GF-D8 (cell line): ENCODE measurements at places on chromosomes 1 and 21.

- no peak for DNase-seq
These were observed 2.9 kb downstream of the JUN start for GRCh38 chr1:58780836-58781452.

DNA sequence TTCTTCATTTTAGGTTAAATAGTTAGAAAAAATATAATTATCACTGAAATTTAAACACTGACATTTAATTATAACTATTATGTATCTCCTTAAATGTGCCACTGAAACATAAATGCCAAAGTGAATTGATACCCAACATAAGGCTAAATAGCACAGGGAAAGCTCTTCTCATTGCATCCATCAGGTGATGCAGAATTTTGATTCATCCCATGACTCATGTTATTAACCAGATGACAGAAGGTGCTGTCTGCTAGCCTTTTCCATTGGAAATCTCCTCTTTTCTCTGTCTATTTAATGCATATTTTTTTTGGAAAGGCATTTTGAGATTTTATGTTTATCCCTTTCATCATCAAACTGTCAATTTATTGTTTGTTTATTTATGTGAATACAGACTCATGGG, 136.8 kb downstream of the KCNK2 start:
- DNase-seq: no peak

DNA sequence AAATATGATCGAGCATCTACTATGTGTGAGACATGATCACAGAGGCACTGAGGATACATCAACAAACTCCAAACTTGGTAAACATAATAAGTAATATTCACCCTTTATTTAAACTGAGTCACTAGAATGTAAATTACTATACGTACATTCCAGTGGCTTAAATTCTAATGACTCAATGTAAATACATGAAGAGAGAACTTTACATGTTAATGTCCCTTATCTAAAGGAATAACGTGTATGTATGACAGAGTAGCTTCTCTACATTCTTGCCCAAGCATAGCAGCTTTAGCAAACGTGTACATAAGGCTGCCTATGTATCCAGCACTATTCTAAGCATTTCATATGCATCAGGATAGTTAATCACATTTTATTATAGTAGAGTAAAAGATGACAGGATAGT, 111.8 kb upstream of the CYYR1 start:
- DNase-seq: no peak

GRCh38 chr1:216346526-216346925, 76.7 kb downstream of the USH2A start:
- DNase-seq: no peak

- DNase-seq: no peak
These were observed 29.9 kb upstream of the HJV start for GRCh38 chr1:146051452-146051851.

DNA sequence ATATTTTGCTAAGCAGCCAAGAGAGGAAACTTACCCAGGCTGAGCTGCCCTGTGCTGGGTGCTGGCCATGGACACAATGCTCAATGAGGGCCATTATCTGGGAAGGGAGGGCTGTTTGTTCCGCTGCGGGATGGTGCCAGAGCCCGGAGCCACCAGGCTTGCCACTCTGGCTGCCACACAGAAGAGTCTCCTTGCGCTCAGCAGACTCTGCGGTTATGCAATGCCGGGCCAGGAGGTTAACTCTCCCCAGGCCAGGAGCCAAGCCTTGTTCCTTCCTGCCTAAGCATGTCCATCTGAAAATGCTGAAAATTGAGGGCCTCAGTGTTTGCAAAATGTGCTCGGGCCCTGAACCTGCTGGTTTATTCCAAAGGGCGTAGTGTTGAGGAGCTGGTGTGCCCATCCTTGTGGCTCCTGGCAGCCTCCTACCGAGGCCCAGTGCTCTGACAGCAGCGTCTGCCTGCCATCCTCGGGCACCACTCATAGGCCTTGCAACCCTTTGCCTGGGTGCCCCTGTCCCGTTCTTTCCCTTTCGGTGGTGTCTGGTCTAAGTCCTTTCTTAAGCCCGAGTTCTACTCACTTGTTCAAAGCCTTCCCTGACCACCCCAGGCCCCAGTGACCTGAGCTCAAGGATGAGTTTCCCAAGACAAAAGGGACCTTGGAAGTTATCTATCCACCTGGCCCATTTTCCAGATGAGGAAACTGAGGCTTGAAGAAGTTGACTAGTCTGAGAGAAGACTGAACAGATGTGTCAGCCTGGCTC, 133.8 kb upstream of the EDN2 start:
- DNase-seq: no peak

DNA sequence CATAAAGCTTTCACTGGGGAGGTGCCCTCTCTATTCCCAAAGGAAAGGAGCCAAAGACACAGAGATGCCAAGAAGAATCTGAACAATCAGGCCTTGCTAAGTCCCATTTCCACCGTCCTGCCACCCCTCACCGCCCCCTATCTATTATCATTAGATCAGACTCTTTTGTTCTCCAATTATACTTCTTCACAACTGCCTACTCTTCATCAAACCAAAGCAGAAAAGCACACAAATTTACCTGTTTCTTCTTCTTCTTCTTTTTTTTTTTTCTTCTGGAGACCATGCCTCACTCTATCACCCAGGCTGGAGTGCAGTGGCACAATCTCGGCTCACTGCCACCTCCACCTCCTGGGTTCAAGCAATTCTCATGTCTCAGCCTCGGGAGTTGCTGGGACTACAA, 43.1 kb upstream of the ARHGEF10L start:
- DNase-seq: no peak

DNA sequence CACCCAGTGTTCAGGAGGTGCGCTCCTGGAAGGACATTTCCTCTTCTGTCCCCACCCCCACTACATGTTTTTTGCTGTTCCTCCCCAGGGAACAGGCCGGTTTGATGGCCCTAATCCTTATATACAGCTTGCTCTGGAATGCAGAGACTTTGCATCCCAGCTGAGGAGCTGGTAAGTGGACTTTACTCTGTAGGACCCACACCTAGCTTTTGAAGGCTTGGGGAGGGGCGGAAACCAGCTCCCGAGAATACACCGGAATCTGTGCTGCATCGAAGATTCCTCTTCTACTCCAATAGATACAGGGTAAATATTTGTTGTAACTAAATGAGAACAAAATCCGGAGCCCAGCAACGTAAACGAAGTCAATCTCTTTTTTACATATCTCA, 1.2 kb upstream of the CGN start:
- no peak for DNase-seq

DNA sequence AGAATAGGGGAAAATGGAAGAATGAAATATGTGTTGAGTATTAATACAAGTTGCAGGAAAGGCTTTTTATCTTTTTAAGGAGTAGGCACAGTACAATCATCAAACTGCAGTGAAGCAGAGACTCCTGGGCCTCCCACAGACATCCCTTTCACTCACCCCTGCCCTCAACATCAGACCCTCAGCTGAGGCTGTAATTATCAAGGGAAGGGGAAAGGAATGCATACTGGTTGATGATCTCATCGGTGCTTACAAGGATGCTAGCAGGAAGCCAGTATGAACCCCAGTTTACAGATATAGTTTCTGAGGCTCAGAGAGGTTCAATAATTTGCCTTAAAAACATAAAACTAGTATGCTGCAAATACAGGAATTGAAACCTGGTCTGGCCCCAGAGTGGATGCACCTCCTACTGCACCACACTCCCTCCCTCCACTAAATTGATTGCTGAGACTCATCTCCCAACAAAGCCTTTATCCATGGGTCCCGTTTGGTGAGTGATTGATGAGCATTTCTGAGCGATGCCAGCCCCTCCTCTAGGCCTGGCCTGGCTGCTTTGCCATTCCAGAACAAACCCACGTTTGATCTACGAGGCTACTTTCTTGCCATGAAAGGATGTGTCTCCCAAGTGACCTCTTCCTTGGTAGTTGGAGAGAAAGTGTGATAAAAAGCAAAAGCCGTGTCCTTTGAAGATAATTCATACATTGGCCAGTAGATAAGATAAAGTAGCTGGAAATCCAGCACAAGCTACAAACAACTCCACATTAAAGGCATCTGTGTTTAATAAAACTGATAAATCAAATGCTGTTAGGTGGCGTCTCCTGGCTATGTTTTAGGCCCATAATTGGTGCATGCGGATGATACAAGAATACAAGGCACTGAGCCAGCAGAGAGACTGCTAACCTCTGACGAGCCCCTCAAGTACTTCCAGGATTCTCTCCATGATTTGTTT, 233.9 kb upstream of the CAMK1G start:
- no peak for DNase-seq

DNA sequence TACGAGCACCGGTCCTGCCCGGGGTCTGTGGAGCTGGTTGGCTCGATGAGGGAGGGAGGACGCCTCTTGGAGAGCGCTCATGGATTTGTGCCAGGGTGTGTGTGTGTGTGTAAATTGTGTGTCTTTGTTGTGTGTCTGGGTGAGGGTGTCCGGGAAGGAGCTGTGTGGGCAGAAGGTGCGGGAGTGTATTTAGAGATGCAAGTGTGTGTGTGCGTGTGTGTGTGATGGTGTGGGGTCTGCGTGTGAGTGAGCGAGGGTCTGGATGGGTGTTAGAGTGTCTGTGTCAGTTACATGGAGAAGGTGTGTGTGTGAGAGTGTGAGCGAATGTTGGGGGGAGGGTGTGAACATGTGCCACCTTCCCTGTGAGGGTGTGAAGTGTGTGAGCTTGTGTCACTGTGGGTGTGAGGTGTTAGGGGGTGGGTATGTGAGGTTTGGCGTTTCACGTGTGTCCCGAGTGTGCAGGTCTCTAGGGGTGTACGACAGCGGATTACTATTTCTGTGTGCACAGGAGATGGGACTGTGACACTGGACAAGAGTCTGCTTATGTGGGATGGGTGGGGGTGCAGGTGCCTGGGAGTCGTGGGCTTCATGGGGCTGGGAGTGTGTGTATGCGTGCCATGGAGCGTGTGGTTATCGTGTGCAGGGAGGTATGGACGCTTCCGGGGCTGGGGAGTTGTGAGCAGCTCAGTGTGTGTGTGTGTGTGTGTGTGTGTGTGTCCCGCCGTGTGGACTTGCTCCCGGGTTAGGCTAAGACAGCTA, 880 bp downstream of the IGSF21 start:
- DNase-seq: no peak

GRCh38 chr1:14735841-14736240, 137.4 kb downstream of the KAZN start:
- DNase-seq: no peak

DNA sequence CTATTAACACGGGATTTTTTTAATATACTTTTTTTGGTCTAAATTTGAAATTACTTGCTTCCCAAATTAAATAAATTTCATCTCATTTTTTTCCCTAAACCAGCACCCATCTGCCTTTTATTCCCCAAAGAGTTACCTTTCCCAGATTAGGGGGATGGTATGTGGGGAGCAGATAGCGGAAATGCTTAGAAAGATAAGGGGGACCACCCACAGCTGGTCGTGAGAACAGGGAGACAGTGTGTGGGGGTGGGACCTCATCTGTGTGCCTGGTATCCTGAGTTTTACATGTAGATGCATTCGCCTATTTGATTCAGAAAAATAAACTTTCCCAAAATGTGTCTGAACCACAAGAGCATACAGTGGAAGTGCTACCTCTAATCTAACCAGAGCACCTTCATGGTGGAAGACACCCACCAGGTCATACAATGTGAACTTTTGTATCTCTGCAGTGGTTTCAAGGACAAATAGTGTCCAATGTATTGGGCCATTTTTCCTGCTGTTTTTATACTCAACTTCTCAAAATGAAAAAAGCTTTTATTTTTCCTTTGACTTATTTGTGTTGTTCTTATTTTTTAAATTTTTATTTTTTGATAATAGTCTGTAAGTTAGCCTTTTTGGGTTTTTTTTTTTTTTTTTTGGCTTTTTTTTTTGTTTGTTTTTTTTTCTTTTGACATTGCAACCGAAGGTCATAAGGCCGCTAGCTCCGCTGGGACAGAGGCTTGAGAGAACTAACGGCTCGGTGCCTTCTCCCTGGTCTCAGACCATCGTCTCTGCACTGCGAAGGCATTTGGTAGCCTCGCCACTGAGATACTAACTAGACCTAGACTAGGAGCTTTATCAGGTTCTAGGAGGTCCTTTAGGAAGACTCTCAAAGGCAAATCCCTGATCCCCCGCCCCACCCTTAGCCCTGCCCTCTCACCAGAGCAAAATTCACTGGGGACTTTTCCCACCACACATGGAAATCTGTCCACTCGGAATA, 263.2 kb downstream of the TM2D1 start:
- DNase-seq: no peak

- no peak for DNase-seq
These were observed 123.2 kb downstream of the SLC30A10 start for GRCh38 chr1:219805191-219805590.
